ENCODE measurements at places on chromosomes 1 and 21. TPM values are rescaled to one million over a fixed set of nuclear protein-coding genes. Genes with fewer than 3 reads are reported as not detected.

The KRTAP13-1 gene
- total RNA-seq, result not detected

GRCh38 chr1:246658567-246658966 lies 65.6 kb upstream of the SCCPDH start:
- H3K4me1 ChIP-seq, result peaks cover 3% of the 10 kb centered on the region
- peaks cover 34% of the 10 kb centered on the region for H3K36me3 ChIP-seq
- no peak overlapping the region for H3K27ac ChIP-seq

The KCNE1 gene
- total RNA-seq, result not detected

DNA sequence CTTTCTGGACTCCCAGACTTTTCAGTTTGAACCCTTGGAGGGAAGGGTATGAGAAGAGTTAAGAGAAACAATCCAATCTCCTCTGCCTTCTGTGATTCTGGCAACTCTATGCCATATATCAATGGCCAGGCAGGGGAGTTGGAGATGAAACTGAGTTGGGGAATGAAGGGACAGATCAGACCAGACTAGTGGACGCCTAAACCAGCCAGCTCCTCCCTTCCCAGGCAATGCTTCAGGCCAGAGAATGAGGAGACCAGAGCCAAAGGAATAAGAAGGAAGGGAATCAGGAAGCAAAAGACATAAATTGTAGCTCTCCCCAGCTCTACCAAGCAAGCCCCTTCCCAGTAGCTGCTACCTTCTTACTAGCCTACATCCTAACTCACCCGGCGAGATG lies 22.7 kb downstream of the PLEKHA6 start:
- H3K36me3 ChIP-seq, result no peaks in the 10 kb centered on the region
- no peaks in the 10 kb centered on the region for H3K4me1 ChIP-seq
- no peak overlapping the region for H3K4me3 ChIP-seq
- DNase-seq, result no peak

DNA sequence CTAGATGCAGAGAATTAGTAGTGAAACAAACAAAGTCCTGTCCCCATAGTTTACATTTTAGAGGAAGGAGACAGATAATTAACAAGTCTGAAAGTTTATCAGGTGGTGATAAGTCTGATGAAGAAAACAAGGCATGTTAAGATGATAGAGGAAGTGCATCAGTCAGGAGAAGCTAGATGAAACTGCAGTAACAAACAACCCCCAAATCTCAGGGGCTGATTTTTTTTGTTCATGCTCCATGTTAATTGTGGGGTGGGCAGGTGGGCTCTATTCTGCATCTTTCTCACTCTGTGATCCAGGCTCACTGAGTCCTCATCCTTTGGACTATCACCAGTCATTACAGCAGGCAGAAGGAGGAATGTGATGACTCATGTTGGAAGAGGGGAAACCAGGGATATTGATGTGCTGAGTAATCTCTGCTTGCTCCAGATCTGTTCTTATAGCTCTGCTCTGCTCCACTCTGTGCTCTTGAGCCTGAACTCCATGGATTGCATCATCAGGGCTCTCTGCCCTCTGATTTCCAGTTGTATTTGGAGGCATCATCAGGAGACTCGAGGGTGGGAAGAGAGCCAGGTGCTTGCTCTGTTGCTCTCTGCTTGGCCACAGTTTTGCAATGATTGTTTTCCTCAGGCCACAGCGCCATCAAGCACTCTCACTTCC lies 166.9 kb downstream of the IER5 start:
- no peak for DNase-seq
- H3K4me1 ChIP-seq, result no peaks in the 10 kb centered on the region
- H3K4me3 ChIP-seq, result no peak overlapping the region
- H3K27me3 ChIP-seq, result peaks cover 3% of the 10 kb centered on the region
- no peak overlapping the region for H3K27ac ChIP-seq
- H3K36me3 ChIP-seq, result no peaks in the 10 kb centered on the region

DNA sequence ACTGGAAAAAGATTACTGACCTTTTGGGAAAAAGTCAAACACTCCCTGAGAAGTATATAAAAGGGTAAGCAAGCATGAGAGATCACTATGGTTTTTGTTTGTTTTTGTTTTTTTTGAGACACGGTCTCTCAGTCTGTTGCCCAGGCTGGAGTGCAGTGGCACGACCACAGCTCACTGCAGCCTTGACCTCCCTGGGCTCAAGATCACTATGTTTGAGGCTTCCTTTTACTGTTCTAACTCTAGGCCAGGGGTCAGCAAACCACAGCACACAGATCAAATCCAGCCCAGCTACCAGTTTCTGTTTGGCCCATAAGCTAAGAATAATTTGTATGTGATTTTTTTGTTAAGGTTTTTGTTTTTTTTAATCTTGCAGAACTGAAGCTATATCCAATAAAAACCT lies 25.7 kb downstream of the PSMB4 start:
- H3K4me1 ChIP-seq, result no peaks in the 10 kb centered on the region
- H3K27me3 ChIP-seq, result no peaks in the 10 kb centered on the region
- peaks cover 52% of the 10 kb centered on the region for H3K36me3 ChIP-seq
- H3K27ac ChIP-seq, result no peak overlapping the region
- no peak for DNase-seq
- H3K4me3 ChIP-seq, result no peak overlapping the region
